ENCODE measurements at places on chromosomes 12 and 14. TPM values are rescaled to one million over a fixed set of nuclear protein-coding genes. Genes with fewer than 3 reads are reported as not detected.

- DNase-seq: peak; percentile 19
These were observed 876.2 kb downstream of the C12orf50 start for GRCh38 chr12:87152841-87153528.

- DNase-seq: no peak
These were observed 161.0 kb upstream of the RMST start for GRCh38 chr12:97301576-97301975.

GRCh38 chr14:89574420-89574819 is 157.4 kb upstream of the FOXN3 start:
- no peak for DNase-seq

DNA sequence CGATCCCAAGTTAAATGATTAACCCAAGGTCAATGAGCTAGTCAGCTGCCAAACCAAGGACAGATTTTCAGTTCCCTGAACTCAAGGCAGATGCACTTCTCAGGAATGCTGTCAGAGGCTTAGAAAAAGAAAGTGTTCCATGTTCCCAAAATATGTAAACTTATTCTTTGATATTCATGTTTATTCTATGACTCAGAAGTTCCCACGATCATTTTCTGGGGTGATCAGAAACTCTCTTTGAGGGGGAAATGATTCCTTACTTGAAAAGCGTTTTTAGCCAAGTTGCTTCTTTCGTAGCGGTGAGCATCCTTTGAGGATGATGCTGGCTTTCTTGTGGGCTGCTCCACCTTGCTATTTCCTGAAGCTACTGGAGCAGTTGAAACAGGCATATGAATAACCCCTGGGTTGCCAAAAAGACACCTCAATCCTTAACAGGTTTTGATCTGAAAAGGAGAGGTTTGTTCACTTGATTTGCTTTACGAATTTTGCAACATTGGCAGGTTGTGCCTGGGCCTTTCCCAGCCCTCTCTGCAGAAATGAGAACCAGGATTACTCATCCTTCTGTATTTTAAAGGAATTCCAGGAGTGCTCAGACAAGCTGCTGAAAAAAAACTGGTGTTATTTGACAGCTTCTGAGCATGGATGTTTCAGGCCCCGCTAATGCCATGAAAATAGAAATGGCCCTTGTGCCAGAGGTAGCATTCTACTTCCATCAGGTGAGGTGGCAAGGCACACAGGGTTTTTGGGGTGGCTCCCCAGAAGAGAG is 121.4 kb upstream of the HIF1A start:
- no peak for DNase-seq

GRCh38 chr12:9751204-9752144 is 9.2 kb downstream of the CD69 start:
- DNase-seq: no peak

GRCh38 chr12:53050426-53051057 is 677 bp downstream of the TNS2 start:
- DNase-seq: no peak

DNA sequence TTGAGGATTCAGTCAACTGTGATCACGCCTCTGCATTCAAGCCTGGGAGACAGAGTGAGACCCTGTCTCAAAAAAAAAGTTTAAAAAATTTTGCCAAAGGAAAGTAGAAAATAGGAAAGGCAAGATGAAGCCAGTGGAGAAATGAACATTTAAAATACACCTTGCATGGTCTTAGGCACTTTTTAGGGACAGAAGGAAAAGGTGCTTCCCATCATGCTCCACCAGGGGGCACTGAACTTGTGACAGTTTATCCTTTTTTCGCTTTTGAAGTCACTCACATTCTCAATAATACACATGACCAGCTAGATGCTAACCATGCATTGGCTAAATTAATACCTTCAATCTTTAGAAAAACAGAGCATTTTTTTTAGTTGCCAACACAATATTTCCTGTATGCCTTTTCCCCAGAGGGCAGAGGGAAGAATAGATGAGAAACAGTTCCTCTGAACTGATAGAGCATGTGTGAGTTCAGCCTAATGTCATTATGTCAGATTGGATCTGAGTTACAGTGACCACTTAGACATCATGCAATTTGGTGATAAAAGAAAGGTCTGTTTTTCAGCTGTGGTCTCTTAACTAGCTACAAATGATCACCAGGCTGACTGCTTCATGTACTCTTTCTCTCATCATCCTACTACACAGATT is 221.8 kb upstream of the SSTR1 start:
- DNase-seq: no peak

- DNase-seq: no peak
These were observed 993.5 kb downstream of the SLC6A15 start for GRCh38 chr12:83919081-83919480.

- no peak for DNase-seq
These were observed 113.7 kb upstream of the NCOR2 start for GRCh38 chr12:124680863-124681778.

DNA sequence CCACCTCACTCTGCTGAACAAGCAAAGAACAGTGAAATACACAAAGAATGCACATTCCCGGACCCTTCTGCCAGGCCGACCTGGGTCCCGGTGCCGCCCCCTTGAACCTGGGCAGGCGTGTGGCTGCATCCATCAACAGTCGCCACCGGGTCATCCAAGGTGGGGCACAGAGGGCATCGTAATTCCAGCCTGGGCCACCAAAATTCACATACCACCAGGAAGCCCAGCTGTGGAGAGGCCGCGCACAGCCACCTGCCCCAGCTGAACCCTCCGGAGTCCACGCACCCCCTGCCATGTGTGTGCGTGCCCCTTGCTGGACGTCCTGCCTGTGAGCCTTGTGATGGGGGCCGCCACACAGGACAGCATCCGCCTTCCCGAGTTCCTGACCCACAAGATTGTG is 85.7 kb downstream of the NOC4L start:
- DNase-seq: no peak

The PLD4 gene
- total RNA-seq: 3.9 TPM

The TIMM9 gene
- 20.1 TPM for total RNA-seq

The NRIP2 gene
- 1.7 TPM for total RNA-seq

The TPPP2 gene
- total RNA-seq: not detected

The KRT76 gene
- total RNA-seq: not detected

The MYH6 gene
- total RNA-seq: 0.09 TPM

The TROAP gene
- total RNA-seq: 6.7 TPM

The DLK1 gene
- 0.54 TPM for total RNA-seq

Measured in cerebellum (tissue), 4 donors.